AG09319 (cell line): ENCODE measurements at places on chromosomes 5 and 9.

DNA sequence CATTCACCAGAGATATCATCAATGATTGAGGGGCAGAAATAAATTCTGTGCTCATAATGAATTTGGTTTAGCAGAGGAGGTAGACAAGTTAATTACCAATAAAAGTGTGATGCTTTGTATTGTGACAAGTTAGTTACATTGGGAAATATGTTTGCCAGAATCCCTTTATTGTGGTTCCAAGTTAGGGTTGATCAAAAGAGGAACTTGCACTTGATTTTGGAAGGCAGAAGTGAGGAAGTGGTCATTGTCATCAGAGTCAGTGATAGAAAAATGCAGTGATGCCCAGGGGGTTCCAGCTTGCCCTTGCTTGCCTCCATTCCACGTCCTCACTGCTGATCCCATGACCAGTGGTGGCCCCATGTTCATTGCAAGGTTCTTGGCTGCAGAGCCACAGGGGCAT is 69.7 kb downstream of the SVEP1 start:
- no peak for DNase-seq

- DNase-seq = peak; percentile 78
Measured at GRCh38 chr9:129139233-129139992, 28.2 kb downstream of the PTPA start.

- DNase-seq = peak; percentile 67
Measured at GRCh38 chr5:35924122-35924949, 14.1 kb downstream of the CAPSL start.

DNA sequence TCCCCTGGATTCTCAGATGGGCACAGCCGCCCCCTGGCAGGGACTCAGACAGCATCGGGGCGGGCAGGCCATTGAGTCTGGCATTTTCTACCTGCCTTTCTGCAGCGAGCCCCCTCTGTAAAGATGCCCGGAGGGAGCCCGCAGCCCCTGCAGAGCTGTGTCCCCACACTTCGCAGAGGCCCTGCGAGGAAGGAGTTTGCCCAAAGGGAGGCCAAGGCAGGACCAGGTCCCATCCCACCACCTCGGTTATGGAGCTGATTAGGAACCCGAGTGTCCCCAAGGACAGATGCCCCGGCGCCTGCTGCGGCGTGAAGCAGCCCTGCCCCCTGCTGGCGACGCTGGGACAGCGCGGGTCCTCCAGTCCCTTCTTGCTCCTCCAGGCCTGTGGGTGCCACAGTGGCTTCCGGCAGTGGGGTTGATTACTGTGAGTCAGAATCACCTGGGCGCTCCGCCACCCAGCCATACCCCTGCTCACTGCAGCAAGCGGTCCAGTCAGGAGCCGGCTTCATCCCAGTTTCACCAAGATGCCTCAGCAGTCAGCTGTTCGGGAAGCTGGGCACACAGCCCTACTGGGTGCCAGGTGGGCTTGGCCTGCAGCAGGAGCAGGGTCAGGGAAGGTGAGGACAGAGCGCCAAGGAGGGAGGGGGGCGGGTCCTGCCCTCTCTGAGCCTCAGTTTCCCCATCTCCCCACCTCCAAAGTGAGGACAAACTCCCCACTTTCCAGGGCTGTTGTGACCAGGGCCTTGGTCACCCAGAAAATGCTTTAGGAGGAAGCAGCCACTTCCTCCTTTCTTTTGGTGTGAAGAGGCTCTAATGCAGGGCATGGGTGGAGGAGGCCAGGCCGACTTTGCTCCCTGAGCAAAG is 117.2 kb downstream of the RXRA start:
- peak; percentile 75 for DNase-seq

DNA sequence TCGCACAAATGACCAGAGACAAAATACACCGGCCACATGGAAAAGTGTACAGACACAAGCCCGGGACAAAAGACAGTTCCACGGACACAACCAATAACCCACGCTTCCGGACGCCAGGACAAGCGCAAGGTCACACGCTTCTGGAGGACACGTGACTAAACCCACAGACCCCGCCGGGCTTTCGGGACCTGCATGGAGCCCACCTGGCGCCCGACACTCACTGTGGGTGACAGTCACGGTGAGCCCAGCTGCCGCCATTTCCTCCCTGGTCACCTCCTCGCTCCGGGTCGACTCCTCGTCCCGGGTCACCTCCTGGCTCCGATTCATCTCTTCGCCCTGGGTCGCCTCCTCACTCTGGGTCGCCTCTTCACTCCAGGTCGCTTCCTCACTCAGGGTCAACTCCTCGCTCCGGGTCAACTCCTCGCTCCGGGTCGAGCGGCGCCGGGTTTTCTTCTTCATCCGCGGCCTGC is 470 bp downstream of the BAG1 start:
- DNase-seq = no peak

DNA sequence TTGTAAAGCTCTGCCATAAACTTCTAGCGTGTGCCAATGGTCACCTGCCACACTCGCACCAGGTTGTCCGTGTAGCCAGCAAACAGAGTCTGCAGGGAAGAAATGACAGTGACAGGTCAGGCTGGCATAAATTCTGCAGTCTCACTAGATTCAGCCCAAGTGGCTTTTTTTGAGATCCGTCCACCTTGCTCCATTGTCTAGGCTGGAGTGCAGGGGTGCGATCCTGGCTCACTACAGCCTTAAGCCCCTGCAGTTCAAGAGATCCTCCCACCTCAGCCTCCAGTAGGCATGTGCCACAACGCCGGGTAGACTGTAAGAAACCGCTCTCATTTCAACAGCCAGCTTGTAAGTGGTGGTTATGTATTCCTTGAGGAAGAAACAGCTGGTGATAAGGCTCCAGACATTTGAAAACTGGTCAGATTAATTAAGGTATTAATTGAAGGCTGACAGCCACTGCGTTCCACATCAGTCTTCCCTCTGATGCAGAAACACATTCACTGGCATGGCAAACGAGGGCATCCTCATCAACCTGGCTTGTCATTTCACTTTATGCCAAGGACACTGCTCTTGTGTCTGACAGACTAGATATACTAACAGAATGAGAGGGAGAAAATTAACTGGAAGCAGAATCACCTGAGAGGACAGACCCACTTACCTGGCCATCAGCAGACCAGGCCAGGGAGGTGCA is 6.6 kb downstream of the RACK1 start:
- DNase-seq = no peak

DNA sequence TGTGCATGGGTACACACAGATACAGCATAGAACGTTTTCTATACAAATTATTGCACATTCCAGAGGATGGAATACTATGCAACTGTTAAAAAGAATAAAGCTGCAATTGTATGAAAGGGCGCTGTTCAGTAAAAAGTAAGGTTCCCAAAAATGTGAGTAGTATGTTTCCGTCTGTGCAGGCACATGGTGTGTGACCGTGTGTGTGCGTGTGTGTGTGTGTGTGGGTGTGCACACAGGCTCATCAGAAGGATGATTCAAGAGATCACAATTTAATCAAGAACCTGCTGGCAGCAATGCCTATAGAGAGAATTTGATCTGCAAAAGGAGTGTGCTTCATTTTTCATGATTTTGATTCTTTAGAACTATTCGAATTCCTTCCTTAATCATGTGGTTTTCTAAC is 76.3 kb downstream of the SEMA4D start:
- DNase-seq = no peak

DNA sequence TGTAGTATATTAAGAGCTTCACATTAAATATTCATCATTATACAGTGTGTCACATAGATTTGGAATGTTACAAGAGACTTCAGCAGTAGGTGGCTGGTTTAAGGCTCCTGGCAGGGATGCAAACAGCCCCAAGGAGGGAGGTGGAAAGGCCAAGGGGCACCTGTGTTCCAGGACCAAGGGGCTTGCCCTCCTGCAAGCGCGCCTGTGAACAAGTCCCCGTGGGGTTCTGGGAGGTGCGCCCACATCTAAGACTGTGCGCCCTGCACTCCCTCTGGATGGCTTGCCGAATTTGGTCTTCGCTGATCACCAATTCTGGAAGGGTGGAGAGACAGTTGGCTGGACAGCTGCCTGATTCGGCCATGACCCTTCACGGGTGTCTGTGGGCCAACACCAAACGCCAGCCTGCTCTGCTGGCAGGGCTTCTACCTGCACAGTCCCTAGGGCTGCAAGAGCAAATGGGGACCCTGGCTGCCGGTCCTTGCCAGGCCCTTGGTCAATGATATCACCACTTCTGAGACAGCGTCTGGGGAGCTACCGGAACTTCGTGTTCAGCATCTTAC is 12.1 kb upstream of the SLC25A51 start:
- DNase-seq = no peak

GRCh38 chr5:72465601-72466563 is 41.3 kb downstream of the ZNF366 start:
- DNase-seq = no peak

DNA sequence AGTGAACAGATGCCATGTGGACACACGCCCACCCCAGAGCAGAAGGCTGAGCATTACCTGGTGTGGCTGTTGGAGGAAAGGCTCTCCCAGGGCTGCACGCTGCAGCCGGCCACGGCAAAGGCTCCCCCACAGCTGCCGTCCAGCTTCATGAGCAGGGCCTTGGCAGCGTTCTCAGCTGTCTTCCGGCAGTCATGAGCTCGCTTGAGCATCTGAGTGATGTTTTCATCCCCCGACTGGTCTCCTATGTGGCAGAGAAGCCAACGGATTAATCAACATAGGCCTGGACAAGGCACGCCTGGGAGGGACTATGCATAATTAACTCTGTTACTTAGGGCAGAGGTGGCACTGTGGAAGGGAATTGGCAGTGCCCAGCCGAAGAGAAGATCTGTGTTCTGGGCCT is 87.3 kb downstream of the DCP2 start:
- DNase-seq = no peak

DNA sequence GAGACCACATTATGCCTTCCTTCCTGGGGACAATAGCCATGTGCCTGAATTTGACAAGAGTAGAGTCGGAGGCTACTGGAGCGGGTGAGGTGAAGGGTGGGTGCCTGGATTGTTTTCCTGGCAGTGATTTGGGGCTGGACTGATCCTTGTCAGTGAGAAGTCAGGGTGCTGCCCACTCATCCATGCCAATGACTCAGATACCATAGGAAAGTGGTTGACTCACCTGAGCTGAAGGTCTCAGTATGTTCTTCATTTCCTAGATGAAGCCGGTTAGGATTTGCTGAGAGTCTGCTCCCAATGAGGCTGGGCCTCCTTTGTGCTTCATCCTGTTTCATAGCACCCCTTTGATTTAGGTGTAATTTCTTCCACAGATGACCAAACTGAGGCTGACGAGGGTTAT is 366.0 kb downstream of the KDM4C start:
- DNase-seq = no peak

GRCh38 chr9:6543204-6543603 is 102.3 kb downstream of the GLDC start:
- DNase-seq = no peak

GRCh38 chr5:40551496-40552491 is 127.9 kb upstream of the PTGER4 start:
- peak; percentile 74 for DNase-seq

- no peak for DNase-seq
Measured at GRCh38 chr9:37788332-37788731, 3.5 kb upstream of the EXOSC3 start.

DNA sequence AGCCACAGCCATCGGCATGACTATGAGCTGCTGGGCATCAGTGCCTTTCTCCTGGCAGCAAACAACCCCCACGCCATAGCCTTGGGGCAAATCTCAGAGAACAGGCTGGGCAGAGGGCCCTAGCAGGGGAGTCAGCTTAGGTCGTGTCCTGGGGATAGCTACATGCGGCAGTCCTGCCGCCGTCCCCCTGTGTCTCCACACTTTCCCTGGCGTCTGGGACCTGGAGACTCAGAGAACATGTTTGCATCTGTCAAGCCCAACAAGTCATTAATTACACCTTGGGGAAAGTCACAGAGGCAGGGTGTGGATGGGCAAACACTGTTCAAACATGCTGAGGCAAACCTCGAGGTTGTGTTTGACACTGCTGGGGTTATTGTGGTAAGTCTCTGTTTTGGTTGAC is 123.6 kb downstream of the C5orf15 start:
- DNase-seq = no peak
